Cardiac fibroblast (primary cell): ENCODE measurements at places on chromosomes 16 and 17.
A peak's percentile ranks its signal among the peaks of the same experiment; 100 is the strongest.

GRCh38 chr17:70629902-70630301 lies 460.6 kb downstream of the KCNJ2 start:
- peak; percentile 6 for DNase-seq

- DNase-seq = peak; percentile 94
Observed at GRCh38 chr17:35726127-35726952, 5.1 kb upstream of the RASL10B start.

DNA sequence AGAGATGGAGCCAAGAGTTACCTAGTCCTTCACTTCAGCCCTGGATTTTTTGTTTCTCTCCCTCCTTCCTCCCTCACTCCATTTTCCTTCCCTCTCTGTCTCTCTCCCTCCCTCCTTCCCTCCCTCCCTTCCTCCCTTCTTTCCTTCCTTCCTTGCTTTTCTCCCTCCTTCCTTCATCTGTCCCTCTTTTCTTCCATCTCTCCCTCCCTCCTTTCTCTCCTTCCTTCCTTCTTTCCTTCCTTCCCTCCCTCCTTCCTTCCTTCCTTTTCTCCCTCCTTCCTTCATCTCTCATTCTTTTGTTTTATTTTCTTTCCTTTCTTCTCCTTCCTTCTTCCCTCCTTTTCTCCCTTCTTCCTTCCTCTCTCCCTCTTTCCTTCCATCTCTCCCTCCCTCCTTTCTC lies 283.5 kb downstream of the MAF start:
- DNase-seq = no peak

GRCh38 chr17:12406623-12407215 lies 259.0 kb upstream of the MYOCD start:
- DNase-seq = no peak

DNA sequence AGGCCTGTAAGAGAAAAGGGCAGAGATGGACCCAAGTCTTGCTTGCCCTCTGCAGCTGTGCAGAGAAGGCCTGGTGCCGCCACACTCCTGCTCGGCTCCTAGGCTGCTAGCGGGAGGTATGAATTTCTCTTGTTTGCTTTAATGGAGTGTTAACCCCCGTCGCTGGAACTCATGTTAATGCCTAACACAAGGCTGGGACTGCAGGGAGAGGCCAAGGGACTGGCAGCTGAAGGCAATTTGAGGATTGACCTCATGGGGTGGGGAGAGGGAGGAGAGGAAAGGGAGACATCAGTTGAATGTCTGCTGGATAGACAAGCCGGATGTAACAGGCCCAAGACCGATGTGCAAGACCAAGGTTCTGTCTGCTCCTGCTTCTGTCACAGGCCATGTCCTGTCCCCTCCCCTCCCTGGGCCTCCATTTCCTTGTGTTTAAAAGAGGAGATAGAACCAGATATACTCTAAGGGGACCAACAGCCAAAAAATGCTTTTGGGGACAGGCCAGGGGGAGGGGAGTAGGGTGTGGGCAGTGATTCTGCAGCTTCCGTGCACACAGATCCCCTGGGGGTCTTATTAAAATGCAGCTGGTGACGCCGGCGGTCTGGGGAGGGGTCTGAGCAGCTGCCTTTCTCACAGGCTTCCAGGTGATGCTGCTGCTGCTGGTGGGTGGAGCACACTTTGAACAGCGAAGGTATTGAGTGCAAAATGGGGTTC lies 46.7 kb upstream of the TBX2 start:
- no peak for DNase-seq

DNA sequence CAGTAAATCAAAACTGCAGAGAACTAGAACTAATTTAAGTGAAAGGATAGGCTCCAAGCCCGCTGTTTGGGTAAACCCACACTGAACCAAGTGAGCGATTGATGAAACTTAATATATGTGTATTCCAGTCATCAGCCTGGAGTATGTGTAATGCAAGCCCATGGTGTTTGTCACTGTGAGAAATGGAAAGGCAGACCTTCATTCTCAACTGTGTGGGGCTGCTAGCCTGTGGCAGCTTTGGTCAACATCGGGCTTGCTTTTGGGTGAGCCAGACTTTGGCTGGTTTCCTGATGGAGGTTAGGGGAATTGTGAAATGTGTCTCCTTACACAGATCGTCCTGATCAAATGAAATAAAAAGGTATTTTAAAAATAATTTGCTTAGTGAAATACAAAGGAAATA lies 279.9 kb downstream of the IRX3 start:
- DNase-seq = no peak

DNA sequence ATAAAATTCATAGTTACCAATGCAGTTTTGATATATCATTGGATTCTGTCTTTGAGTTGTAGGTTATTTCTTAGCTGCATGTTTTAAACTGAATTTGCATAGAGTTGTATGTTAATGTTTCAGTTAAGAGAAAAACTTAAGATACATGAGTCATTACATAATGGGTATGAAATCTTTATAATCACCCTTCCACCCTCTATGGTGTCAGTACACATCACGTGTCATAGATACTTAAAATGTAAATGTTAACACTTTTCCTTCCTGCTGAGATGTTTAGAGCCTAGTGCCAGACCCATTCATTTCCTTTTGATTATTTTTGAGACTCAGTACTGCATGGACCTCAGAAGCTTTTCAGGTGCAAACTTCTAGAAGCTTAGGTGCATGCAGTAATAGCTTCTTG lies 20.5 kb downstream of the ZNF207 start:
- DNase-seq = no peak

DNA sequence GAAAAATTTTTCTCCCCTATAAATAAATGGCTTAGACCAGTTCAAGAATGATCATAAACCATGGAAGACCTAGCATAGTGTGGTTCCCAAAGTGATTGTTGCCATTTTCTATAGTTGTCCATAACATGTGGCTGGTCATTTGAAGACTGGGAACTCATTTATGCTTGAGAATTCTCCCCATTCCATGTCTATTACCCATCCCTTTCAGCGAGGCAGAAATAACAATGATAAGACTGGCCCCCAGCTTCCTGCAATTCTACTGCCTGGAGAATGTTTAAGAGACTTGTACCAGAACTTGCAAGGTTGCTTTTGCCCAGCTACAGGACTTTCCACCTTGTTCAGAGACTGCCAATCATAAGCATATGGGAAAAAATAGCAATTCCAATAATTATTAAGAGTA lies 146.5 kb upstream of the CDH11 start:
- peak; percentile 23 for DNase-seq
